ENCODE measurements at places on chromosomes 7 and 10.
A peak's percentile ranks its signal among the peaks of the same experiment; 100 is the strongest.

DNA sequence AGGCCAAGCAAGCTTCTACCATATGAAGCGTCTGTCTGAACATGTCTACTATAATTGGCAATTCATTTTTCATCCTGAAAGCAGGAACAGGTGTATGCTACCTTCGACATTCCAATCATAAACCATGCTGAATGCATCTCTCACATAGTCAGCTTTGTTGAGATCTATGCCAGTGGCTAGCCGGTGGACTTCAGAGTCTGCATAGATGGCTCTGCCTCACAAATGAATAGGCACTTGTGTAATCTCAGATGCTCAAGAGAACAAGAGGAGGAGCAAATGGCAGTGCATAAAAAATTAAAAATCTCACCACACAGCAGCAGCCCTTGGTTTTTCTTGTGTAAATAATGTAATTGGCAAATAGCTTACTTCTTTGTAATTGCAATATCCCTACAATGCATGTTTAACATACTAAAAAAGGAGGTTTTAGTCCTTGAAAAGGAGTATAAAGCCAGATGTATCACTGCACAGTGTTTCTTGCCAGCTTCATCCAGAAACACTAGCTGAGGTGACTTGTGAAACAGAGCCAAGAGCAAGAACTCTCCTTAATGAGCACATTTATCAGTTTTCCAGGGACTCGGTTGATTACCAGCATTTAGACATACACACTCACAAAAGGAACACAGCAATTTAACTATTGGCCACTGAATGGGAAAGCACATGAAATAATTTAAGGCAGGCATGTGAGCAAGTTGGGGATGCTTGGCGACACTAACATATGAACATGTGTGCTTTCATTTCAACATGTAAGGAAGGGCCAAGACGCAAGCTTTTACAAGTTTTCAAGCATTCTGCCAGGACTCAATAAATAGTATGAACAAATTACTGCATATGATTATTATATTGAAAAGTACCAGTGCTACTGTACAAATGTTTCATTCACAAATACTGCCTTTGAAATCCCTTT, 249.9 kb upstream of the PLXNA4 start:
- no peak for DNase-seq

- DNase-seq = no peak
These were observed 80.3 kb downstream of the EBF3 start for GRCh38 chr10:129883626-129884397.

- no peak for DNase-seq
These were observed 30.0 kb downstream of the LAMB1 start for GRCh38 chr7:107972941-107973376.

GRCh38 chr10:117689566-117689965, 147.0 kb downstream of the EMX2 start:
- no peak for DNase-seq

DNA sequence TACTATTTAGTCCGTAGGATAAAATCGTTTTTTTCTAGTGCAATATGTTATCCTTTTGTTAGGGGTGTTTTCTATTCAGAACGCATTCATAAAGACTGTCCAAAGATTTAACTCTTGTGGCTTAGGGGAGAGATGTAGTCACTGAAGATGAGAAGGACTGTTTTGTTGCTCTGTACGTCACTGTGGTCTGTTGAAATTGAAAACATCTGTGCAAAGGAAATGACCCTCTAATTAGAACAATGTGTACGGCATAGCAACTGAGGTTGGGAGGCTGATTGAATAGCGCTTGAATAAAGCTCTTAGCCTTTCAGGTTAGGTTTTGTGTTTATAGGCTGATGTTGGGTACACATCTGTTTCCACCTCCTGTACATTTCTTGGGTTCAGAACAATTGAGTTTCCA, 453.4 kb upstream of the AKR1E2 start:
- peak; percentile 99 for DNase-seq

DNA sequence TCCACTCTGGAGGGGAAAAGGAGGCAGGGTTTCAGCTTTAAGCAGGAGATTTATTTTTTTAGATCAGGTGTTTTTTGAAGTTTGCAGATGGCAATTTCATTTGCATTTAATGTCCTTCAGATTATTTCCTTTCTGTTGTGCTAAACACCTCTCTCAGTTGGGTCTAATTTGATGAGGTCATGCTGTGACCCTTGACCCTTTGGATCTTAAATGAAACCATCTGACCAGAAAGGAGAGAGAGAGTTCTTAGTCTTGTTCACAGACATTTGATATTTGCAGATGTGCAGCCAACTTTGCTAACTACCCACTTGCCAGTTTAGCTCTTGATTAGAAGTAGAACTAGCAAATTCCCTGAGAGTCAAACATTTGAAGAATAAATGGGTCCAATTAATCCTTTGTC, 101.5 kb upstream of the RAB11FIP2 start:
- DNase-seq = no peak

DNA sequence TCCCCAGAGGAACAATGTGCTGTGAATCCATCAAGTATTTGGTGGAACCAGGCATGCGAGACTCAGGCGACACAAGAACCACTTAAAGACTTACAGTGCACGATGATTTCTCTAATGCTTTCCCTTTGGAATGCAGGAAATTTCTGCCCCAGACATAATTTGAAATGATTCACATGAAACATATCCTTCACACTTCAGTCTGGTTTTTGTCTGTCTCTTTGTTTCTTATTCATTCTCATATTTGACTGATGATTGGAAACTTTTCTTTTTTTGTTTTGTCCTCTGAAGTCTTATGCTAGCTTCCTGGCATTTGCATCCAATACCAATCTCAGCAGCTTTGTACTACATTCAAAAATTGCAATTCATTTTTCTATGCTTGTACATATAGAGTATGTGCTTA, 502.8 kb downstream of the PHTF2 start:
- DNase-seq = no peak

GRCh38 chr7:148290538-148290937, 300.0 kb upstream of the C7orf33 start:
- DNase-seq = no peak

- peak; percentile 45 for DNase-seq
These were observed 188.4 kb downstream of the PPP1R3A start for GRCh38 chr7:113730309-113730955.

GRCh38 chr7:40297741-40298311, 163.0 kb downstream of the SUGCT start:
- DNase-seq = no peak

GRCh38 chr7:2251841-2252771, 10.1 kb downstream of the NUDT1 start:
- DNase-seq = no peak

DNA sequence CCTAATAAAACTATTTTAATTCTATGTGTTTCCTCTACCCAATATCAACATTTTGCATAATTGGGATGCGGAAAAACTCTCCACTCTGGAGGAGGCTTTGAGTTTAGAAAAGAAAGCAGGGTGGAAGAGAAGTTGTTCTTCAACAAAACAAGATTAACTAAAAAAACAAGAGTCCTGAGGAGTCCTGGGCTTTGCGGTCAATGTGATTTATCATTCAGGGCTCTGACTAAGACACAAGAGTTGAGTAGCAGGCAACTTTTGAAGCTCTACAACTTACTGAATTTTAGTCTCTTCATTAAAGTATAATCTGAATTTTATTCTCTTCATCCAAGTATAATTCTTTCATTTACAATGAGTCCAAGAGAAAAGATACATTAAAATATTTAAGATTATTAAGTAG, 18.3 kb upstream of the TMEM26 start:
- DNase-seq = no peak

- no peak for DNase-seq
These were observed 795.9 kb upstream of the IGFBP3 start for GRCh38 chr7:46716926-46717325.

- no peak for DNase-seq
These were observed 158.5 kb upstream of the RHEB start for GRCh38 chr7:151678227-151678604.

GRCh38 chr7:143272871-143273270, 9.6 kb downstream of the GSTK1 start:
- DNase-seq = no peak

DNA sequence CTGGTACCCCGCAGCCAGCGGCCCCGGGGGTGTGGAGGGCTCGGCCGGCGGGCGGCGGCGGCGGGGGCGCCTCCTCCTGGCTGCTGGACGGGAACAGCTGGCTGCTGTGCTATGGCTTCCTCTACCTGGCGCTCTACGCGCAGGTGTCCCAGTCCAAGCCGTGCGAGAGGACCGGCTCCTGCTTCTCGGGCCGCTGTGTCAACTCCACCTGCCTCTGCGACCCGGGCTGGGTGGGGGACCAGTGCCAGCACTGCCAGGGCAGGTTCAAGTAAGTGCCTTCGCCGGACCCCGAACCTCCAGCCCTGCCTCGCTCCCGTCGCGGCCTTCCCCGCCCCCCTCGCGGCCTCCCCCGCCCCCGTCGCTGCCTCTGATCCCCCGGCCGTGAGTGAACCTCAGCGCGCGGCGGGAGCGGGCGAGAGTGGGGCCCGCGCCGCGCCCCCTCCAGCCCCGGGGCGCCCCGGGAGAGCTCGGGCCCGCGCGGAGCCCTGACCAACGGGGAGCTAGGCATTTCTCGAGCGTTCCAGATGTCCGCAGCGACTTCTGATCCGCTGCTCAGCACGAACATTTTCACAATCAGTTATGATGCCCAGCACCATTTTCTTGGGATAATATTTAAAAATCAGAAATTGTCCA, 727 bp downstream of the ATRNL1 start:
- DNase-seq = no peak

DNA sequence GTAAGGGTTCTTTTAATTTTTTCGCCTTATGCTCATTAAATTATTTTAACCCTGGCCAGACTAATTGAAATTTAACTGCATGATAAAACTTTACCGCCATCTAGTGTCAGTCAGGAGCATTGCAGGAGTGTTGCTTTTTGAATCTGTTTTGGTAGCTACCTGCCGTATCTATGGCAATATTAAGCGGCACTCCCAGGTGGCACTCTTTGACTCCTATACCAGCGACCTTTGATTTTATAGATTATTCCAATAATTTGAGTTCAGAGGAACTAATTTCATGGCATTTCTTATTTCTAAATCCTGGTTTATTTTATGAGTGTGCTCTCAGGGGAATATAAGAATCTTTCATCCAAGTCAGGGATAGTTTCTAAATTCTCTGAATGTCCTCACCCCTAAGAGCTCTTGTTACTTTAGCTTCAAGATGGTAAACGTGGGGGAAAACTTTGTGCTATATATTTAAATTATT, 198.9 kb downstream of the REEP3 start:
- no peak for DNase-seq
